Peyer's patch (tissue), 4 donors: ENCODE measurements at places on chromosomes 4 and X.

GRCh38 chr4:23305026-23305425 lies 584.8 kb downstream of the PPARGC1A start:
- no peak for DNase-seq

- DNase-seq: no peak
Measured at GRCh38 chrX:153873282-153874084, 12.5 kb downstream of the L1CAM start.

GRCh38 chr4:145951931-145952330 lies 13.3 kb upstream of the ZNF827 start:
- DNase-seq: no peak

DNA sequence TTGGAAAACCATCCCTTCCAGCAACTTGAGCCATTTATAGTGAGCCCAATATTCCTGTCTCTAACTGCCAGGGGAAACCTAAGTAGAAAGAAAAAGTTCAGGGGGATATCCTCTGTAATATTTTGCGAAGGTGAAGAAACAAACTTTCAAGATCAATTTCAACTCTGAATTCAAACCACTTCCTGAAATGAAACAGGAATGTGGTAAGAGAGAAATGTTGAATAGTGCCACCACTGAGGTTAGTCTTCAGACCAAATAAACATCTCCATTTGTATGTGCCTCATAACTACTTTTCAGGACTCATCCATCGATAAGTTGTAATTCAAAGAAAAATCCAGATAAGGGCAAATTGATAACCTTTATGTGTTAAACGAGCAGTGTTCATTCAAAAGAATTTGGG lies 128.7 kb downstream of the GABRB1 start:
- DNase-seq: no peak

- DNase-seq: no peak
Measured at GRCh38 chr4:78953769-78954666, 14.8 kb upstream of the PAQR3 start.

DNA sequence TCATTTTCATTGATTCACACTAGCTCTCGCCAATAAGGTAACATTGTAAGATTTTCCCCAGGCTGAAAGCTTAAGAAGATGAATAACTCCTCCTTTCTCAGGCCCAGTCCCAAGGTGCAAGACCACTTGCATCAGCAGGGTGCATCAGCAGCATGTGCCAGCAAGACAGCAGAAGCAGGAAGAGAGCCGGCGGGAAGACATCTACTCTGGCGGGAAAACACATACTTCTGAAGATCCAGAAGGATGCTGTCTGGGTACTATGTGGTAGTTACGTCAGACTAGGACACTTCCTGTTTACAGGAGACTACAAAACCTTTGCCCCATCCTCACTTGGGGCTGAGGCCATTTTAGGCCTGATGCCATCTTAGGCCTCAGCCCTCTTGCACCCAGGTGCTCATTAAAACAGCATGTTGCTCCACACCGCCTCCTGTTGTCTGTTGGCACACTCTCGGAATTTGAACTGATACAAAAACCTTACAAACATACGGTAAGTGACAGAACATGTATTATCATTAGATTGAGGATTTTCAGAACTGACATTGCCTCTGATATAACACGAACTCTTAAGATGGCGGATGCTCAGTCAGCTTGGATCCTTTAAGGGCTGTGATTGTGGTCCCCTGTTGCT lies 886.5 kb upstream of the EPHA5 start:
- no peak for DNase-seq

- no peak for DNase-seq
Measured at GRCh38 chr4:79833857-79834256, 239.2 kb downstream of the ANTXR2 start.

DNA sequence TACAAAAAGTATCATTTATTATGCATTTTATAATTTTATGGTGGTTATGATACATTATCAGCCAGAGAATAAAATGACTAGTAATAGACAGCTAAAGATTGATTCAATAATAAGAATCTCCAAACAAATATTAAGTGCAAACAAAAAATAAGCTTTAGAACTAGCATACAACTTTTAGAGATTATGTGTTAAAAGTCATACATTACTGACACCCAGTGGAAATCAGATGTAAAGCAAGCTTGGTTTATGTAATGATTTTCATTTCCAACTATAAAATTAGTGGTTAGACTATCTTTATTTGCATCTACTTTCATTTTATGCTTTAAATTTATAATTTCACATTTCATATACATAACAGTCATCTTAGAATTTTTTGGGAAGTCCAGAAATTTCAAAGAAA lies 57.7 kb downstream of the IL13RA2 start:
- DNase-seq: no peak

- DNase-seq: no peak
Measured at GRCh38 chr4:111187108-111187507, 564.2 kb upstream of the PITX2 start.

DNA sequence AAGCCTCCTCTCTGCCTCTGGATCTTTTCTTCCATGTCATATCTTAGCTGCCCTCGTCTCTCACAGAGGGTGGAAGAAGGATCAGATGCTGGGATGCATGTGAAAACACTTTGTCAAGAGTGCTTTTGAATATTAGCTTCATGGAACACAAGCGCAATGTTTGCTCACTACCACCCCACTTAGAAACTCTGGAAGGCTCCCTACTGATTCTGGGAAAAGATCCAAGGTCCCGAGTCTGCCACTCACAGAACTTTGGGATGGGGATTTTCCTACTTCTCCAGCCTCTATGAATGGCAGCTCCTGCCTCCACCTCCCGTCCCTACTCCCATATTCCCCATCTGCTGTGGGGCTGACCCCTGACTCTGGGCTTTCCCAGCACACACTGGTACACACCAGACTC lies 40.2 kb upstream of the CRMP1 start:
- no peak for DNase-seq

- DNase-seq: no peak
Measured at GRCh38 chr4:12791536-12791935, 692.6 kb downstream of the RAB28 start.
